CMK (cell line): ENCODE measurements at places on chromosomes 12 and 14.

- DNase-seq, result no peak
These were observed 154.9 kb upstream of the CCND2 start for GRCh38 chr12:4118601-4119156.

DNA sequence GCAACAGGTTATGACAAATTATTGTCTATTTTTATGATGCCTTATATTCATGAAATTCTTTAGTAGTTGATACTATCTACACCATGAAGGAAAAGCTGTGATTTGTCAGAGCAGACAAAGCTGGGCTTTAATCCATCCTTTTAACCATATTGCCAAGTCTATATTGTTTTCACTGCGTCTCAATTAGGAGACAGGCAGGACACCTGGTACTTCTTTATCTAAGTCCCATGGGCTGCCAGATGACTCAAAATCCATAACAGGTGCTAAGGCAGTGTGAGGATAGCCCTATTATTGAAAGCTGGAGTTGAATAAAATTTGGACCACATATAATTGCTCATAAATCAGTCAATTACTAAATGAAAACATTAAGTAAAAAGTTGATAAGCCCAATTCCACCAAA, 22.6 kb downstream of the INSM2 start:
- DNase-seq, result no peak

- DNase-seq, result no peak
These were observed 43.1 kb upstream of the DLK1 start for GRCh38 chr14:100683578-100683977.

- DNase-seq, result no peak
These were observed 60.4 kb downstream of the PPP1R36 start for GRCh38 chr14:64610049-64610746.

DNA sequence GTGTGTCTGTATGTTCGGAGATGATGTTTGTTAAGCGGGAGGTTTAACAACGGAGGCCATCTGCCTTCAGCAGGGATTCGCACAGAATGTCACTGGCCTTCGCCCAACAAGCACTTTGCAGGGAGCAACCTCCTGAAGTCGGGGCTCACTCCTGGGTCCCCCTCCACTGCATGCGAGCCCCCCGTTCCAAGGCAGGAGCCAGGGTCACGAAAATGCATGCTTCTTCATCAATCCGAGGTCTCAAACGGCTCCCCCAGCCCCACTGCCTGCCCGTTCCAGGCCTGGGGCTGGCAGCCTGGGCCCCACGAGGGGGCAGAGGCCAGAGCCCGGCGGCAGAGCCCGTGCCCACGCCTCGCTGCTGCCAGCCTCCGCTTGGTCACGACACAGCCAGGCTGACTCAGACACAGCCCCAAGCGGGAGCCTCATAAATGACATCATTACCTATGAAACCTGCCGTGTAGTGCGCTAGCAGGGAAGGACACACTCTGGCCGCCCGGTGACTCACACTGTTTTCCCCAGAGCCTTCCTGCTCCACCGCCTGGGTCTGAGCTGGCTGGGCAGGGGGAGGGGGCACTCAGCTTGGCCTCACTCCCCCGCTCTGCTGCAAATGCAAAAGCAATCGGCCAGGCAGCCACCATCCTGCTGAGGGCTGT, 169.5 kb upstream of the RTL1 start:
- no peak for DNase-seq

DNA sequence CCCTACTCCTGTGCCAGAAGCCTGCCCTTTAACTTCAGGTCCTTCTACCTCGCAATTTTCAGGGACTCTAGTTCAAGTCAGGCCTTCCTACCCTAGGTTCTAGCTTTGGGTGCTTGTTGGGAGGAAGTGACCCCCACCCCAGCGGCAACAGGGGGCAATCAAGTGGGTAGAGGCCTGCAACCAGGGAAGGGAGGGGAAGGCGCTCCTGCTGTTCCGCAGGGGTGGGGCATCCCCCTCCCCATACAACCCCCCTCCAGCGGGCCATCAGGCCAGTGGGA, 204 bp upstream of the PRPH start:
- no peak for DNase-seq

DNA sequence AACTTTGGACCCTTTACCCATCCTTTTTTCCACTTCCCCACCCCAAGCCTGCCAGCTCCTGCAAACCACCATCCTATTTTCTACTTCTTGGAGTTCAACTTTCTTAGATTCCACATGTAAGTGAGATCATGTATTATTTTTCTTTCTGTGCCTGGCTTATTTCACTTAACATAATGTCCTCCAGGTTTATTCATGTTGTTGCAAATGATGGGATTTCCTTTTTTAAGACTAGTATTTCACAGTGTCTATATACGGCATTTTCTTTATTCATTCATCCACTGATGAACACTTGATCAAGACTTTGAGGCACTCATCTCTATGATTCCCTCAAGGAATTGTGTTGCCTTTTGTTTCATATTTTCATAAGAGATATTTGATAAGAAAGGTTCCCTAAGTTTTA, 5.6 kb upstream of the PRPF39 start:
- no peak for DNase-seq

DNA sequence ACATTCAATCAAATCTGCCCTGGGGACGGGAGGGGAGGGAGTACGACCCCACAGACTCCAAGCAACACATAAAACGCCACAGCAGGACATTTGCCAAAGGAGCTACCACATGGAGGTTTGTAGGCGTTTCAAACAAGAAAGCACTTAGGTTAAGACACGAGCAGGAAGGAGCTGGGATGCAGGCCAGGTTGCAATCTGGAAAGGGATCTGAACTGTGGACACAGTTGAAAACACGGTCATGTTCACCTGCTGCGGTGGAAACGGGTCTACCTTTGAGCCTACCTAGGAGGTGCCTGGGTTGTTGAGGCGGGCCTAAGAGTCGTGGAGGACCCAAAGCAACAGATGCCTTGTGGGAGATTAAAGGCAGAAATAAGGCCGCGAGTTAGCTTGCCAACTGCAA, 18.4 kb downstream of the PRKAB1 start:
- DNase-seq, result no peak

DNA sequence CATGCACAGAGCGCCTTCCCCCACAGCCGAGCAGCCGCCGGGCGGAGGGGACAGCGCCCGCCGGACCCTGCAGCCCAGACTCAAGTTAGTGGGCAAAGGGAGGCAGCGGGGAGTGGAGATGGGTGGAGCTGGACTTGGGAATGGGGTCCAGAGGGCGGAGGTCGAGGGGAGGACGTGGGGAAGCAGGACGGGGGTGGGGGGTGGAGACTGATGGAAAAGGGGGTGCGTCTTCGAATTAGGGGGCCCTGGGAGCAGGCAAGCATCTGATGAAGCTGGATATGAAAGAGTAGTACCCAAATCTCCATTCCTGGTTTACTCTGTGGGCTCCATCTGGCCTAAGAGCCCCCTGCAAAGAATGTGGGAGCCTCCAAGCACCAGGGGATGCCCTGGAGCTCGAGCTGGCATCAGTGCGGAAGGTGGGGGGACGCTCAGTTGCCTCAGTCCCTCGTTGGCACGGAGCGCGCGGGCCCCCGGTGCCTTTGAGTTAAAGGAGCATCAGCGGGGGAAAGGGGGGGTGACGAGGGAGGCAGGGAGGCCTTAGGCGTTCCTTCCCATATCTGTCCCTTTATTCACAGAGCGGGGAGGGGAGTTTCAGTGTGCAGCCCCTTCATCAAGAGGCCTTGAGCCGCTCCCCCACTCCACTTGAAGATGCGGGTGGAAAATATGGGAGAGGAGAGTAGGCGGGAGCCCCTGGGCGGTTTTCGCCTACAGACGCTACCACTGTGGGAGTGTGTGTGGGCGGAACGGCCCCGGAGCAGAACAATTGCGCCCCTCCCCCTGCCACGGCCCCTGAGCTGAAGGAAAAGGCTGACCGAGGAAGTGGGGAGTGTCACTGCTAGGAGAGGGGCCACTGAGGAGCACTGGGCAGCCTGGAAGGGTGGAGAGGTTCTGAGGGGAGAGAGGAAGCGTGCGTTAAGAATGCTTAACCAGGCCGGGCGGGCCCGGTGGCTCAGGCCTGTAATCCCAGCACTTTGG, 644 bp downstream of the NAB2 start:
- DNase-seq, result peak; percentile 77

- DNase-seq, result no peak
These were observed 126.1 kb downstream of the KCNK10 start for GRCh38 chr14:88196925-88197324.

- no peak for DNase-seq
These were observed 17.1 kb downstream of the SPX start for GRCh38 chr12:21543151-21543550.

GRCh38 chr12:15719230-15719629, 70.0 kb downstream of the EPS8 start:
- no peak for DNase-seq

DNA sequence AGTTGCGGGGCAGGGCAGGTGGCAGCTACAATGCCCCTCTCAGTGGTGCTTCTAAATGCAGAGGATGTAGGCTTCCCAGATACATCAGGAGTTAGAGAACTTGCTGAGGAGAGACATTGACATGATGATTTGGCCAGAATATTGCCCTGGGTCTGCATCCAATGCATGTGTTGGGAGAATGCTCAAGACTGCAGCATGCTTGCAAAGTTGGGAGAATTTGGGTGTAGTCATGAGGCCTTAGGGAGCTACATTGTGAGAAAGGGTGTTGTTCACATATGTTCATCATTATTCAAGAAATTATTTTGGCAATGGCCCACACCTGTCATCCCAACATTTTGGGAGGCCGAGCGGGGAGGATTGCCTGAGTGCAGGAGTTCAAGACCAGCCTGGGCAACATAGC, 149.9 kb downstream of the SAMD4A start:
- no peak for DNase-seq

DNA sequence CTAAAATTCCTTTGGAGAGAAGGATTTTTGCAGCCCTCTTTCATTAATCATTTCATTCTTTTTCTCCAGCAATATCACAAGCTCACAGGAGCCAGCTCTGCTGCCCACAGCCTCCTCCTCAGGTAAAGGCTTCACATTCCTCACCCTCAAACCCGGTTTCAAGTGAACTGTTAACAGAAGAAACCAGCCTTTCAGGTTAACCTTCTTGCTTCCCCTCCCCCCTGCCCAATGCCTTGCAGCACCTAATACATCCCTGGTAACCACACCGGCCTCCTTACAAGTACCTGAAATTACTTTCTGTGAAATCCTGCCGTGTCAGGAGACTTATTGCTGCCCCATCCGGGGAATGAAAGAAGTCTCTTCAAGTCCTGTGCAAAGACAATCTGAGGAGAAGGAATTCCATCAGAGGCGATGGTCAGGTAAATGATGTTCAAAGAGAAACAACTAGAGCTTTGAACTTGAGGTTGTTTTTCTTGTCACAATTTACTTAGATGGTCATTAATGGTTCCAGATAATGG, 111.2 kb downstream of the MYRFL start:
- no peak for DNase-seq

GRCh38 chr12:84073401-84073800, 839.2 kb downstream of the SLC6A15 start:
- DNase-seq, result no peak

- no peak for DNase-seq
These were observed 3.3 kb downstream of the KIF26A start for GRCh38 chr14:104141621-104142091.

GRCh38 chr12:47947341-47947740, 16.1 kb upstream of the TMEM106C start:
- no peak for DNase-seq

DNA sequence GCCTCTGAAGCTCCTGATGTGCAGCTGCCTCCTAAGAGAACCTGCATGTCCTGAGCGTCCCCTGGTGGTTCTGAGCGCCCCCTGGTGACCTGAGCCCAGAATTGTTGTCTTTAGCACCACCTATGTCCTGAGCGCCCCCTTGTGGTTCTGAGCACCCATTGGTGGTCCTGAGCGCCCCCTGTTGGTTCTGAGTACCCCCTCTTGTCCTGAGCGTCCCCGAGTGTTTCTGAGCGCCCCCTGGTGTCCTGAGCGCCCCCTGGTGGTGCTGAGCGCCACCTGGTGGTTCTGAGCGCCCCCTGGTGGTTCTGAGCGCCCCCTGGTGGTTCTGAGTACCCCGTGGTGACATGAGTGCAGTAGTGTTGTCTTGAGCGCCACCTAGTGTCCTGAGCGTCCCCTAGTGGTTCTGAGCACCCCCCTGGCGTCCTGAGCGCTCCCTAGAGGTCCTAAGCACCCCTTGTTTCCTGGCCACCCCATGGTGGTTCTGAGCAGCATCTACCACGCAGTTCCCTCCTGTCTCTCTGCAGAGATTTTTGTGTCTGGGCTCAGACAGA, 782.5 kb downstream of the TMEM121 start:
- DNase-seq, result peak; percentile 43

GRCh38 chr12:107231303-107231702, 138.0 kb upstream of the CRY1 start:
- no peak for DNase-seq

DNA sequence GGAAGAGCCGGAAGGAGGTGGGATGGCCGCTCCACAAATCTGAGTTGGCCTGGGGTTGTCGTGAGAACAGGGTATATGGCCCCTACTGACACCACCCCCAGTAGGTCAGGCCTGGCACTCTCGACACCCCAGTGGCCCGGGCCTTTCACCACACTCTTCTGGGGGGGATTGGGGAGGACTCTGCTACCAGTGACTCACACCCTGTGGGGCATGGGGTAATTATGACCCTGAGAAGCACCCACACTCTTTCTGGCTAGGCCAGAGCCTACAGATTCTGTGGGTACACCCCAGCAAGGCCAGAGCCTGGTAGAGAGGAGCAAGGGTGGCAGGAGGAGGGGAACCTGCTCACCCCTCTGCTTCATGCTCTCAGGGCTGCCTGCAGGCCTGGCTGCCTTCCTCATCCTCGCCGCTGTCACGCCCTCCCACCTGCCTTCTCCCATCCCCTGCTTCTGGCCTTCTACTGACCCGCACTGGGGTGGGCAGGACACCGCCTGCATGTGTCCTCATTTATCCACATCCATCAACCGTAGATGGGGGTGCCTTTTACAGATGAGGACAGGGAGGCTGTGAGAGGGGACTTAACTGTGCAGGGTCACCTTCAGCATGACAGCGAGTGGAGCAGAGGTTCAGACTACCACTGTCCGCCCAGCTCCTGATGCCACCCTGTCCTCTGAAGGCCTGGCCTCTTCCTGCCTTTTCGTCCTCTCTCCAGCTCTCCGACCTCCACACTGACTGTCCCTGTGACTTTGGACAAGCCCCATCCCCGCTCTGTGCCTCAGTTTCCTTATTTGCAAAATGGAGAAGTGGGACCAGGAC, 18.4 kb downstream of the ASB2 start:
- no peak for DNase-seq

DNA sequence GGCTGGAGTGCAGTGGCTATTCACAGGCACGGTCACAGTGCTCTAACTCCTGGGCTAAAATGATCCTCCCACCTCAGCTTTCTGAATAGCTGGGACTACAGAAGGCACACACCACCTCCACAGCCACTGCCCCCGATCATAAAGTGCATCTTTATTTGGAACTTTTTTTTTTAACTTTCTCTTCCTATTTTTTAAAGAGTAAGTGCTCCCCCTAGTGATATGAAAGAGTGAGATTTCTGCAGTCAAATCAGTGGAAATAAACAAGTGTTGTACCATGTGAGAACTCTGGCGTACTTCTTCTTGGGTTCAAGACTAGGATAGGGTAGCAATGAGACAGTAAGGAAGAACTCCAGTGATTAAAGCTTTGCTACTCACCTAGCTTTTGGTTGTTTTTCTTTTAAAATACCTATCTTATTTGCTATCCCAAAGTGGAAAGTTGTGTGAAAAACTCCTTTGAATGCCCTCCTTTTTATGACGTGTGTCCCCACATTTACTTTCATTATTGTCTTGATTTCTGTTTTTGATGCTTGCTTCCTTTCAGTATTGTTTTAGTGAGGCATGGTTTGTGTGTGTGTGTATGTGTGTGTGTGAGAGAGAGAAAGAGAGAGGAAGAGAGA, 6.6 kb downstream of the PPP4R4 start:
- DNase-seq, result no peak

- DNase-seq, result no peak
These were observed 29.3 kb downstream of the DHRS2 start for GRCh38 chr14:23665302-23666016.

- DNase-seq, result no peak
These were observed 6.6 kb downstream of the CACNA2D4 start for GRCh38 chr12:1911598-1912575.
